ENCODE measurements at places on chromosomes 4 and X.

GRCh38 chr4:155800685-155801343, 42.0 kb downstream of the GUCY1B1 start:
- no peaks in the 10 kb centered on the region for H3K4me1 ChIP-seq
- H3K36me3 ChIP-seq = peaks cover 3% of the 10 kb centered on the region
- DNase-seq = no peak
- no peaks in the 10 kb centered on the region for H3K27me3 ChIP-seq
- H3K27ac ChIP-seq = no peak overlapping the region

- no peak overlapping the region for H3K4me3 ChIP-seq
- H3K27ac ChIP-seq = no peak overlapping the region
- H3K4me1 ChIP-seq = no peaks in the 10 kb centered on the region
- H3K36me3 ChIP-seq = no peaks in the 10 kb centered on the region
- H3K27me3 ChIP-seq = no peaks in the 10 kb centered on the region
These were observed 117.4 kb downstream of the ATRX start for GRCh38 chrX:77668391-77669237.

- H3K36me3 ChIP-seq = no peaks in the 10 kb centered on the region
- H3K4me3 ChIP-seq = no peak overlapping the region
- no peaks in the 10 kb centered on the region for H3K27me3 ChIP-seq
- no peaks in the 10 kb centered on the region for H3K4me1 ChIP-seq
These were observed 17.8 kb upstream of the TBC1D19 start for GRCh38 chr4:26566133-26566532.

- peak overlapping the region; percentile 45 for H3K4me3 ChIP-seq
- H3K27me3 ChIP-seq = peaks cover 8% of the 10 kb centered on the region
- no peaks in the 10 kb centered on the region for H3K36me3 ChIP-seq
These were observed 701 bp upstream of the BCOR start for GRCh38 chrX:40098264-40099054.

- no peak for DNase-seq
- no peaks in the 10 kb centered on the region for H3K36me3 ChIP-seq
- no peak overlapping the region for H3K27ac ChIP-seq
- H3K4me1 ChIP-seq = no peaks in the 10 kb centered on the region
- H3K4me3 ChIP-seq = no peak overlapping the region
These were observed 293.4 kb upstream of the BOD1L1 start for GRCh38 chr4:13920901-13921300.

DNA sequence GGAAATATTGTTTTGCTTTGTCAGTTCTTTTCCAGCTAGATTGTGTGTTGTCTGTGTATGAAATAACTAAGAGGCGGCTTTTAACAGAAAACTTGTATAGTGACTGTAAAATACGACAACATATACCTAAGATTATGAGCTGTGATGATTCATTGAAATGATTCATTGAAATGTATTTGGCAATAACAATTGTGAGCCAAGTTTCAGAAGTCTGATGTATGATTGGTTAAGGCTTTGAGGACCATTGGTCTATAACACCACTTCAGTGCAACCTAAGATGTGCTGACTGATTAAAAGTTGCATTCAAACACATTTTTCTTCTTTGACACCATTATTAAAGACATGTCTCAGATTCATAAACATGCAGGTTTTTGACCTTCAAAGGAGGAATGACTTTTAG, 76.6 kb downstream of the PTPN13 start:
- no peaks in the 10 kb centered on the region for H3K36me3 ChIP-seq
- H3K4me1 ChIP-seq = no peaks in the 10 kb centered on the region
- no peak overlapping the region for H3K4me3 ChIP-seq
- no peak for DNase-seq
- H3K27ac ChIP-seq = no peak overlapping the region
- no peaks in the 10 kb centered on the region for H3K27me3 ChIP-seq

Data from kidney (tissue), 22 donors.